ENCODE measurements at places on chromosomes 3 and 15.

DNA sequence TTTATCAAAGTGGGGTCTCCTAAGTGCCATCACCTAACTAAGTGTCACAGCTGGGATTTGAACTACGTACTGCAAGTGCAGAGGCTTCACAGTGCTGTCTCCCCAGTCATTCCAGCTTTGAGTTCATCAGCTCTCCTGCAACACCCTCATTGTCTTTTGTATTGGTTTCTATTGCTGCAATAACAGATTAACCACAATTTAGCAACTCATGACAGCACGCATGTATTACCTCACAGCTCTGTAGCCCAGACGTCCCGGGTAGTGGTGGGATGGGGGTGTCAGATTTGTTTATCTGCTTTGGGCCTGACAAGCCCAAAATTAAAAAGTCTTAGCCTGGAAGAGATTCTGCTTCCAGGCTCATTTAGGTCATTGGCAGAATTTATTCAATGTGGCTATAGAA lies 220.5 kb upstream of the LRRN1 start:
- DNase-seq, result no peak

GRCh38 chr3:48897460-48898376 lies 964 bp downstream of the SLC25A20 start:
- no peak for DNase-seq

GRCh38 chr15:36605604-36606263 lies 26.3 kb downstream of the CDIN1 start:
- no peak for DNase-seq

- no peak for DNase-seq
Measured at GRCh38 chr3:126845920-126846715, 136.8 kb upstream of the PLXNA1 start.

GRCh38 chr3:188153437-188154013 lies 432 bp upstream of the LPP start:
- peak; percentile 41 for DNase-seq

DNA sequence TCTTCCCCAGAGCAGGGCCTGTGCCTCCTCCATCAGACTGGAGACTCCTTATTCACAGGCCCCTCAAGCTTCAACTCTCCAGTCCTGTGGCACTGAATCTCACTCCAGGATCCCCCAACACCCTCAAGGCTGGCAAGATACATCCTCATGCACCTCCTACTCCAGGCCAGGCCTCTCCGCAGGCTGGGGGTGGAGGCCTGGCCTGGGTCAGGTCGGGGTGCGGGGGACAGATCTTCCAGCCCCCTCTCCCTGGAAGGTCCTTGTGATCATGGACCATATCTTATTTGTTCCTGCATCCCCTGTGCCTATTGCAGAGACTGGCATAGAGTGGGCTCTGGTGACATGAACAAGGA lies 147.3 kb downstream of the SMAD6 start:
- no peak for DNase-seq

GRCh38 chr3:58015520-58015915 lies 7.3 kb downstream of the FLNB start:
- no peak for DNase-seq

DNA sequence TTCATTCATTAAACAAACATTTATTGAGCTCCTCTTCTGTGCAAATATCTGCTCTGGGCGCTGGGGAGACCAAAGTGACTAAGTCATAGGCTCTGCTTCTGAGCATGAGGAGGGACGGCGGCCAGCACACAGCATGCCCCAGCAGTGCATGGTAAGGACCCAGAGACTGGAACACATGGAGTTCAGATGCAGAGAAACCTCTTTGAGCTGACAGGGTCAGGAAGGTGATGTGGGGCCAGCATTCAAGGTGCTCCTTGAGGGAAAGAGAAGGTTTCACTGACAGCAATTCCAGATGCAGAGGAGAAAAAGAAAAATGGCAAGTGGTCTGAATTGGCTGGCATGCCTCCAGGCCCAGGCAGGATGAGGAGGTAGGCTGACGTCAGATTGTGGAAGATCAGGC lies 234.5 kb downstream of the UACA start:
- DNase-seq, result no peak

DNA sequence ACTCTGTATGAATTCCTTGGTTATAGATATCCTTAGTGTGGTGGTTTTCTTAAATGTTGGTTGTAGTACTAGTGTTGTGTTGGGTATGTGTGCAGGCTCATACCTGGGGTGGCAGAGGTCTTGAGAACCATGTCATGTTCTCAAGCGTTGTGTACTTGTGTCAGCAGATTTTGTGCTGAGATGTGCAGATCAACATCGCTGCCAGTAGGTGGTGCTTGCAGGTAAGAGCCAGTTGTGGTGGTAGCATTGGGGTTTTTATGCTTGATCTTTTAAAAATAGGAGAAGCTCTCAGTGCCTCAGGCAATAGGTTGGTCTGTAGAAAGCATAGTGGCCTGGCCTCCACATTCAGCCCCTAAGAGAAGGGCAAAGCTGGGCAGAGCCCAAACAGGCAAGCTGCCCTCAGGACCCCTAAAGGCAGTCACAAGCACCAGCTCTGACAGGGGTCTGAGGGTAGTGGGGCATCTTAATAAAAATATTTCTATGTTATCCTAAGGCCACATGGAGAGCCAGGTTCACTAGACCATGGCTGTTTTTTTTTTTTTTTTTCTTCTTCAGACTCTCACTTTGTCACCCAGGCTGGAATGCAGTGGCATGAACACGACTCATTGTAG lies 164.0 kb downstream of the IL20RB start:
- no peak for DNase-seq

DNA sequence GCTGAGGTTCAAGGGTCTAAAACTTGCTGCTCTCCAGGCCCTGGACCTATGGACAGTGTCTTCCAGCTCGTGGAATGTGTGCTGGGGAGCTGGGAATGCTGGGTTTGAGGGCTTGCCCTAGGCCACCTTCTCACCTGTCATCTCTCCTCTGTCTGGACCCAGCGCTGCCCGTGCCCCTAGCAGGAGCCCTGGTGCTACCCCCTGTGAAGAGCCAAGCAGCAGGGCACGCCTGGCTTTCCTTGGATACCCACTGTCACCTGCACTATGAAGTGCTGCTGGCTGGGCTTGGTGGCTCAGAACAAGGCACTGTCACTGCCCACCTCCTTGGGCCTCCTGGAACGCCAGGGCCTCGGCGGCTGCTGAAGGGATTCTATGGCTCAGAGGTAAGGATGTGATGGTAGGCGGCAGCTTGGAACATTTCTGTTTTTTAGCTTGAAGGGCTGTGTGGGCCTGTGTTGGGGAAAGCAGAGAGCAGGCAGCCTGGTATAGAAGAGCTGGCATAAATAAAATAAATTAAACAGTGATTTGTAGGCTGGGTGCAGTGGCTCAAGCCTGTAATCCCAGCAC lies 5.1 kb downstream of the CHRD start:
- no peak for DNase-seq

GRCh38 chr3:129616291-129616690 lies 9.8 kb upstream of the PLXND1 start:
- DNase-seq, result no peak

DNA sequence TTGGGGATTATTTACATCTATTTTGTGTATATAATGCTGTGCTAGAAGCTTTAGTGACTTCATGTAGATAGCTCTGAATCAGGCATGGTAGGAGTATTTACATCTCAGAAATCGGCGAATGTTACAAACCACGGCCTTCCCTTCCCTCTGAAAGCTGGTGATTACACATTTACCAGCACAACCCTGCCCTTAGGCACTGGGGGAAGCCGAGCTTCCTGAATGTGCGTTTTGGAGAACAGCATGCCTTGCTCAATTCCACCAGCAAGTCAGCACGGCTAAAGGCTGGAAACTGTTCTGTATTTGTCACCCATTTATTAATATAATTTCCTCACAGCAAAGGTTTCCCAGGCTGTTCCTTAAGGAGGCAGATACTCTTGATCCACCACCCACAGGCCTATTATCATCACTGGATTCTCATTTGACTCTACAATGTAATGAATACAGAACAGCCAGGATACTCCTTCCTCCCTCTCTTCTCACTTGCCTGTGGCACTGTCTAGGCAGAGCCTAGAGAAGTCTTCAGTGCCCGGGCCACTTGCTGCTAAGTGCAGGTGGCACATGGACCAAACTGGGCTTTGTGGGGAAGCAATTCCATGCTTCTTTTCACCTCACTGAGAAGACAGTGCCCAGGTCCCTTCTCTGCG lies 55.2 kb upstream of the CACNA2D3 start:
- DNase-seq, result no peak

GRCh38 chr3:151558661-151559060 lies 97.8 kb upstream of the IGSF10 start:
- no peak for DNase-seq

DNA sequence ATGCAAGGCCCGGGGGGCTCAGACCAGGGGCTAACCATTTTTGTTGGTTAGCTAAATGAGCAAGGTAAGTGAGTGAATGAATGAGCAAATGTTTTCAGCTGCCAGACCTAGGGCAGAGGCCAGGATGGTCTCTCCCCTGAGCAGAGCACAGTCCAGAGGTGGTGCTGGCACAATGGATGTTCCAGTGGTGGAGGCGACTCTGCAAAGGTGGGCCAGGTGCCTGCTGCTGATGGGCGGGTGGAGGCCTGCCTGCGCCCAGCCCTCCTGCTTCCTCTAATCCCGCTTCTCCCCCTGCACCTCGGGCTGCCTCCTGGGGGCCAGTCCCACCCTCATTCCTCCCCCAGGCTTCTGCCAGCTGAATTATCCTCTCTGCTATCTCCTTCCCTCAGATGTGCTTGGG lies 112.8 kb downstream of the WNT7A start:
- no peak for DNase-seq

GRCh38 chr15:73298522-73299245 lies 70.1 kb downstream of the HCN4 start:
- DNase-seq, result no peak

- no peak for DNase-seq
Measured at GRCh38 chr15:38994310-38994709, 429.7 kb upstream of the RASGRP1 start.

DNA sequence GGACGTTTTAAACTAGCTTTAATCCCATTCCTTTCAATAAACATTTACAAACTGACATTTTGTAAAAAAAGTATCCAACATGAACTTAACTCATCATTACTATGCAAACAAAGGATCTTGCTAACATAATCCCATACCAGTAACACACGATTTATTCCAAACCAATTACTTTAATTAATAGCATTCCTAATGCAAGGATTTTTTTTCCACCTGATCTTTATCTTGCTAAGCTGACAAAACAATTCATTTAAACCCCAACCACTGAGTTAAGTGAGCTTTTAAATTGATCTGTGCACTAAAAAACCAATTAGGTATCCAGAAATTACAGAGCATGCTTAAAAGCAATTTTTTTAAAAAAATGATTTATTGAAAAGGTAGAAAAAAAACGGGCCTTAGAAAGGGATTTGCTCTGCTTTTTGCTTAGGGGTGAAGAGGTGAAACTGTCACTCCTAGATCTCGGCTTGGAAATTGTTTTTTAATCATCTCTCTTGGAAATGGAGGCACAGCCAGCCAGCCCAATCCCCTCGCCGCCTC lies 1.2 kb downstream of the SH3BP5 start:
- DNase-seq, result no peak

DNA sequence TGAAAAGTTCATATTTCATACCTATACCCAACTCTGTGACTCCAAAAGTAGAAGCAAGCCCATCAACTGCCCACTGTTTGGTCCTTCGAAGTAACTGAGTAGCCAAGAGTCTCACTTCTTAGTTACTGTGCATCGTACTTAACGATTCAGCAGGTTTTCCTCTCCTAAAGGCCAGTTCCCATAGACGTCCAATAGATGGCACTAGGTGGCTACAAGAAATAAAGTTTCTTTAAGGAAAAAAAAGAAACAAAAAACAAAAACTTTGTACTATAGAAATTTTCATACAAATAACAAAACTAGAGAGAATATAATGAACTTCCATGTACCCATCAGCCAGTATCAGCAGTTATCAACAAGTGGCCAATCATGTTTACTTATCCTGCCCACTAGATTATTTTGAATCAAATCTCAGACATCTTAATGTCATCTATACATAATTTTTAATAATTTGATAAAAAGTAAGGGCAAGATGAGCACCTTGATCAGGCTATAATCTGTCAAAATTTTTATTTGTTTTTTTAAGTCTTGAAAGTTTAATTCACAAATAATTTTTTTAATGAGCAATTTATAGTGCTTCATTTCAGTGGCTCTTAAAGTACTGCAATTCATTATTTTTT lies 63.8 kb upstream of the ACP3 start:
- no peak for DNase-seq

DNA sequence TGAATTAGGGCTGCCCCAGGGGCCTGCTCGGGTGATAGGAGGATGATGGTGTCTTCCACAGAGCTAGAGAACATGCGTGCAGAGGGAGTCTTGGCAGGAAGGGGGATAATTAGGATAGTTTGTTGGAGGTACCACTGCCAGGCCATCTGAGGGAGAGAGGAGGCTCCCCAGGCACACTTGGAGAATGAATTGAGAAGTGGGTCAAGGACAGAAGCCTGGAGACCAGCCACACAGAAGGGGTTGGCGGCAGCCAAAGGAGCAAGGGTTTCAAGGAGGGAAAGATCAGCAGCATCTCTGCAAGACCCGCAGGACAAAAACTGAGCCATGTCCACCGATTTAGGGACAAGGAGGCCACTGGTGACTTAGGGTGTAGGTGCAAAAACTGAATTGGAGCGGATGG lies 6.9 kb downstream of the SLC28A1 start:
- no peak for DNase-seq

DNA sequence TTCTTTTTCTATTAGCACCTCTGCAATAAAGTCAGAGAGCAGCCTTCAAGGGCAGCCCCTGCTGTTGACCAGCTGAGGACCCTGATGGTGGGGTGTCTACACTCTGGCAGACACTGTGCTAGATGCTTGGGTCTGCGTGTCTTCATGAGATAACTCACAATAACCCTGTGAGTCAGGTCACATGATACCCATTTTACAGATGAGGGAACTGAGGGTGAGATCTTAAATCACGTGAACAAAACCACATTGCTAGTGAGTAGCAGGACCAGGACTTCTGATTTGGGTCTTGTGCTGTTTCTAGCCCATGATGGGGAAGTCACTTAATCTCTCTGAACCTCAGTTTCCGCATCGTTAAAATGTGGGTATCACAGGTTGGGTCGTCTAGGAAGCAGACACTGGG lies 118.5 kb upstream of the LIPC start:
- DNase-seq, result no peak

- DNase-seq, result no peak
Measured at GRCh38 chr3:63193647-63194046, 84.5 kb upstream of the SYNPR start.

DNA sequence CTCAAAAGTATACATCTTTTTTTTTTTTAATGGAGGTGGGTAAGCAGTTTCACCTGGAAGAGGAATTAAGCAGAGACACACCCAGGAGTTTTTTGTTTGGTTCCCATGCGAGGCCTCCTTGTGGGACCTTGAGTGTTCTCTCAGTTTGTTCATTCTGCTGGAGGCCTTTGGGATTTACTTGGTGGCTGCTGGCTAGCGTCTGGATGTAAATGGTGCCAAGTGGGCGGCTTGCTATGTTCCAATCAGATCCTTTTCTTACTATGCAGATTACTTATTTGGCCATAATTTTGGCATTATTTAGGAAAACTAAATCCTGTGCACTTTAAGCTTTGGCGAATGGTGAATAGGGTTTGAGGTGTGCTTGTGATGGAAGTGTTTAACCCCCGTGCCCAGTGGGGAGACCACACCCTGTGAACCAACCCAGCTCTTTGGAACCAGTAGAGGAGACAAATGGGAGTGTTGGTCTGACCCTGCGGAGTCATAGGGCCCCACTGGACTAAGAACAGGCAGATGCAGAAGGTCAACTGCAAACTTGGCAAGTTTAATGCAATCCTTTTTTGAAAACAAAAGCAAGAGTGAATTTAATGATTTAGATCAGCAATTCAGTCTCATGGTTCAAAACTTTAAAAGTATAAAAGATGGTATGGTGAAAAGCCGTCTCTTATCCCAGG lies 79.4 kb downstream of the EBLN2 start:
- DNase-seq, result no peak

- DNase-seq, result no peak
Measured at GRCh38 chr3:42970976-42971772, 7.9 kb upstream of the GASK1A start.

All from stimulated activated CD4-positive, alpha-beta T cell treated with anti-CD3 and anti-CD28 coated beads, Interleukin-4, amount 100 ng/mL, for 48 hours (primary cell).